Astrocyte of the cerebellum (primary cell): ENCODE measurements at places on chromosomes 4 and X.
A peak's percentile ranks its signal among the peaks of the same experiment; 100 is the strongest.

DNA sequence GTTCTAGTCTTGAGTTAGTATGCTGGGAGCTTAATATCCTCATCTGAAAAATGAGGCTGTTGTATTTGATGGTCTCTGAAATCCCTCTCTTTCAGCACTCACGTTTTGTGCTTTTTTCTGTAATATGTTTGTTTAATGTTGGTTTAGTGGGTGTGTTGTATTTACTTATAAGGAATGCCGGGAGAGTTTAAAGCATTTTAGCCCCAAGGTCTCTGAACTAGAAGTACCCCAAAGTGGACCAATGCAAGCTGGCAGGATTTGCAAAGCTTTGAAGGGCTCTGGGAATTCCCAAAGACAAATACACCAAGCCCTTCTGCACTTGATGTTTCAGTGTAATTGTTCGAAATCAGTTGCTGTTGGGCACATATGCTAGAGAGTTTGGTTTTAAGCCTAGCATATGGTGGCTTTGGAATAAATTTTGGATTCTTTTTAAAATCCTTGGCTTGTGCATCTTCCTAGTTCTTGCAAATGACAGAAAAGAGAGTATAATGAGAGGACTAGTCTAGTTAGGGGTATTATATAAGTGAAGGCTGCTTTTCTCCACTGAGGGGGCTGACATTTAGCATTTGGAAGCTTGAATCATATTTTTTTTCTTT lies 371.4 kb upstream of the BOD1L1 start:
- DNase-seq = no peak

GRCh38 chr4:163473576-163473975 lies at the start of gene TKTL2:
TSS of gene TKTL2 (minus strand) at chr4:163473754. CDS start at chr4:163473734, 20 bp downstream.
- DNase-seq = no peak

- no peak for DNase-seq
Measured at GRCh38 chr4:108527723-108528122, 92.7 kb upstream of the RPL34 start.

DNA sequence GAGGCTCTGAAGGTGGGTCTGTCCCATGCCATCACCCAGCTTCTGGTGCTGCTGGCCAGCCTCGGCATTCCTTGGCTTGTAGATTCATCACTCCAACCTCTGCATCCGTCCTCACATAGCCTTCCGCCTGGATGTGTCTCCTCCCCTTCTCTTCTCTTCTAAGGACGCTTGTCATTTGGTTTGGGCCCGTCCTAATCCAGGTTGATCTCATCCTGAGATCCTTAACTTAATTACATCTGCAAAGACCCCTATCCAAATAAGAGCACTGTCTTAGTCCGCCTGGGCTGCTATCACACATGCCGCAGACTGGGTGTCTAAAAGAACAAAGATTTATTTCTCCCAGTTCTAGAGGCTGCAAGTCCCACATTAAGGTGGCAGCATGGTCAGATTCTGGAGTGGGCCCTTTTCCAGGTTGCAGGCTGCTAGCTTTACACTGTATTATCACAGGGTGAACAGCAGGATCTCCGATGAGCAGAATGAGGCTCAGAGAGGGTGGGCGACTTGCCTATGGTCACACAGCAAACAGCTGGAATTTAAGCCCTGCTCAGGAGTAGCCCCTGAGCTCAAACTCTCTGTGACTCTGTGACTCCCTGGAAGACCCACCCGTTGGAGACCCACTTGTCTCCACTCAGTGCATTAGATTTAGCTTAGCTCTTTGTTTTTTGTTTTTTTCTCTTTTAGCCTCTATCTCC lies 113.1 kb downstream of the STK32B start:
- DNase-seq = no peak

DNA sequence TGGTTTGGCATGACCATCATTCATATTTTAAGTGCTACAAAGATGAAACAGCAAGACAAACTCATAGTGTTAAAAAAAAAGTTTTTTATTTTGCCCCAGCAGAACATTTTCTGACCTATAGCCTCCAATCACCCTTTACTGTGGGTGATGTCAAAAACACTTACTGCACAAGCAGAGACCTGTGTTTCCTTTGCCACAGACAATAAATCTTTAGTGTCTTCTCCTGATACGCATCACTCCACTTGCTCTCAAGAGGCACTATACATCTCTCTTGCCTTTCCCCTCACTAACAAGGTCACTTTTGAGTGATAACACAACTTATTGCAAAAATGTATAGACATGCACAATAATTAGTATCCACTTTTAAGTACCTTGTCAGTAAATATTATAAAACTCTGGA lies 125.6 kb downstream of the ANTXR2 start:
- no peak for DNase-seq

- DNase-seq = peak; percentile 39
Measured at GRCh38 chr4:37389967-37390580, 145.5 kb downstream of the NWD2 start.

DNA sequence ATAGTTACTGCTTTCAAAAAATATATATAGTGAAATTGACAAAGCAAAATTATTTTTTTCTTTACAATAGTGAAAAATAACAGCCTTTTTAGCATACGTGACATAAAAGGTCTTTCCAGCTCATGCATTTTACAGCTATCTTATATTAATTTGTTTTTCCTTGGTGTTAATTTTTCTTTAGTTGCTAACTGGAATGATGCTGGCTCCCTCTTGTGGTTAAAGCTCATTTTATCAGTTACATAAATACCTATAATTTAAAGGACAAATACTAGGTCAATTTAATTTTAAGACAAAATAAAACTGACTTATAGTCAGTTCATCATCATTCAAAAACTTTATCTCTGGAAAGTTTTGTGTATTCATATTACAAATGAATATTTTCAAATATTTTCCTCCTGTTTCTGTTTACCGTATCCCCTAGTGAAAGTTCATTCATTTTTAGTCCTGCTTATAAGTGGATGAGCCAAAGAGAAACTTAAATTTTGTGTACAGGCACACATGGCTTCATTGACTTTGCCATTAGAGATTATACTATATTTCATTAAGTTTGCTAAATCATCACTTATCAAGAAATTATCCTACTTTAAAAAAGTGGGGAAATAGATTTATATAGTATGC lies 9.9 kb upstream of the ANAPC4 start:
- DNase-seq = peak; percentile 35

GRCh38 chr4:72128741-72129140 lies 96.9 kb downstream of the NPFFR2 start:
- DNase-seq = no peak

DNA sequence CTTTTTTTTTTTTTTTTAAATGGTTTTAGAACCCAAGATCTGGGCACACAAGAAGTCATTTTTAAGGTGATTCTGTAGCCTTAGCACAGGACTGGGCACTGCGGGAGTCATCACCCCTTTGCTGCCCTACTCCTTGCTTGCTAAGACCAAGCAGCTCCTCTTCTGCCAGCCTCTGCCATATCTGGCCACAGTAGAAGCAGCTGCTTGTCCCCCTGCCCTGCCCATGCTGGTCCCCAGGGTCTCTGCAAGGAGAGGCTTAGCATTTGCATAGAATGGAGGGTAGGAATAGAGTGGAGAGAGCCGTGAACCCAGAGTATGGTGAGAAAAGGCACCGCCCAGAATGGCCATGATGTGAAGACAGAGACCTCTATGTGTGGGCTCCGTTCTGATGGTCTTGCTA lies 109.3 kb downstream of the ADRA2C start:
- no peak for DNase-seq

GRCh38 chr4:623914-624566 lies 1.3 kb upstream of the PDE6B start:
- no peak for DNase-seq

GRCh38 chr4:112284662-112285411 lies 867 bp downstream of the TIFA start:
- no peak for DNase-seq

DNA sequence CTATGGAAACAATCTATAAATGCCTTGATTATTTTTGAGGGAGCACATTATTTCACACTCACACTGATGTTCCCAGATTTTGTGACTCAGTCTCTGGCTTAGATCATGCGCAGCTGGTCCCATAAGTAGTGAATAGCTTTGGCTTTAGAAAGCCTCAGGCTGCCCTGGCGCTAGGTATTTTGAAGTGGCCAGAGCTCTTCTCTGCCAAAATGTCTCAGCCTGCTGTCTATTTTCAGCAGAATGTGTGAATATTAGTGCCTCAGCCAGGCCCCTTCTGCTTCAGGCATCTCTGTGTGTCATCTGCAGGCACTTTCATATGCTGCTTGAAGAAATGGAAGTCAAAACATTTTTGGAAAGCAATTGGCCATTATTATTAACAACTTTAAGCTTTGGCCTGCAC lies 931.0 kb upstream of the INTU start:
- peak; percentile 36 for DNase-seq

DNA sequence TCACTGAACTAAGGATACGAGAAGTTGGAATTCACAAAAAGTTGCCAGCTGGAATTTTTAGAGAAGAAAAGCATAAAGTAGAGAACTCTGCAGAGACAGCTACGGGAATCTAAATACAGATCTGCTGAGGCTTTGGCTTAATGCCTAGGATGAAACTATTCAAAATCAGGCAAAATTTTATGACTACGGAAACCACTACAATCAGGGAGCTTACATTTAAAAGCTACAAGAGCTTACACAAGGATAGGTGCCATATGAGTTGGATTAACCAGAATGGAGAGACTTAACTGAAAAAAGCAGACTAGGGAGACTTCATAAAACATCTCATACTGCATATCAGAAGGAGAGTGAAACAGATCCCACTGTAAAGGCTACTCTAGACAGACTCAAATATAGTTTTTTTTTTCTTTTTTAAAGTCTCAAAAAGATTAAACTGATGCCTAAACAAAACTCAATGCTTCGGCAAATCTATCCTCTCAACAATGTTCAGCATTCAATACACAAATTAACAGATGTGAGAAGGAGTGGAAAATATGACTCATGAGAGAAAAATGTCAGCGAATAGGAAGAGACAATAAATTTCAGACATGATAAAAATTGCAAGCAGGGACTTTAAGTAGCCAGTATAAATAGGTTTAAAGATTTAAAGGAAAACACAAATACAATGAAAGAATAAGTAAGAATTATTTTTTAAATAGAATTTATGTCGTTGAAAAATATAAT lies 586.1 kb downstream of the FSTL5 start:
- peak; percentile 53 for DNase-seq

GRCh38 chr4:67581208-67581857 lies 22.8 kb downstream of the STAP1 start:
- DNase-seq = no peak

- DNase-seq = no peak
Measured at GRCh38 chr4:23911675-23912455, 22.0 kb upstream of the PPARGC1A start.

DNA sequence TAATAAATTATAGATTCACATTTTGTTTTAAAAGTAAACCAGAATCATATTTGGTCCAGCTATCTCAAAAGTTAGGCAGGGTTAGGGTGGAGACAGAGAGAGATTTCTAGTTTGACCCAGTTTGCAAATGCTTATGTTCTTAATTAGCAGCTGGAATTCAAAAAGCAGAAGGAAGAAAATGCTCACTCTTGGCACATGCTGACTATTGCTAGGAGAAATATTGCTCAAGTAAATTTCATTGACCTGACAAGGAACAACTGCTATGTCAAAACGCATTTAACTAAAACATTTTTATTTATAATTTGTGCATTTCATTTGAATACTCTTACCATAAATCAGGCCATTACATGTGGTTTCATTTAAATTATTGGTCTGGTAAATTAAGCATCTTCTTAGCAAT lies 131.8 kb downstream of the GLRA3 start:
- DNase-seq = no peak

- DNase-seq = no peak
Measured at GRCh38 chr4:177546745-177547144, 104.5 kb upstream of the AGA start.

DNA sequence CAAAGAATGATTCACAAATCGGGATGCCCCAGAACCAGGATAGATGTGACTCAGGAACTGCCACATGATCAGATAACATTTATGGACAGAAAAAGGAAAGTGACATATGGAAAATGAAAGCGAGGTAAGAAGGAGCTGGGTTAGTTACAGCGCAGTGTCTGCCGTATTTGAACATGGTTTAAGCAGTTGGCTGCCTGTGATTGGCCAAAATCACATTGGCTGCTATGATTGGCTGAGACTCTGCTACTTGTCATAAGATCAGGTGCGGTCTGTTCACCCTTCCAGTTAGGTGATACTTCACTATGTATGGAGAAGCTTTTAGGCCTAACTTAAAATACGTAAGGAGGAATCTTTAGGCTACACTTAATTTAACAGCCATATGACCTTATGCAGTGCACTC lies 322.7 kb upstream of the HAND2 start:
- DNase-seq = no peak

DNA sequence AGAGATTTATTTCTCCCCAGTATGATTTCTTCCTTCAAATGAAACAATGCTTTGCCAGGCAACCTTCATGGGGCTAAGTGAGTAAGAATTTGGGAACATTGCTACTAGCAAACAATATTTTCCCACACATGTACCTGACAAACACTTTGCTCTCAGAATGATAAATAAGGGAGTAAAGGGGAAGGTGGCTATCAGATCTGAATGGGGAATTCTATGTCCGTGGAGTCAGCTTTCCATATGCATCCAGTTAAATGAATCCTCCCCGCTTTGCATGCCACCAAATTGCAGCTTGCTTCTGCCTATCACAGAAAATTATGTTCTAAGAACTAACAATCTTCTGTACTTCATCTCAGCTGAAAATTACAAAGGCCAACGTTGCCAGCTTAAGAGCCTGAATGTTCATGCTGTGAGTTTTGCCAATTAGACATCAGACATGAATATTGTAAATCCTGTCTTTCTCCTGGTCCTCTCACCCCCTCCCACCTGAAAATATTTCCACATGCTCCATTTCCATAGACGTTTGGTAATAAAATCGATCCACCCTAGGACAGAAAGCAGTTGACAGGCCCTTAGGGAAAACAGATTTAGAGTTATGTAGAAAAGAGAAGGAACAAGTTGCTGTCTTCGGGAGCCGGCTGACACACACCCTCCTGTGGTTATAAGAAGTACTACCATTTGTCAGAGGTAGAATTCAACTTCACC lies 6.3 kb downstream of the MEPE start:
- DNase-seq = peak; percentile 12

DNA sequence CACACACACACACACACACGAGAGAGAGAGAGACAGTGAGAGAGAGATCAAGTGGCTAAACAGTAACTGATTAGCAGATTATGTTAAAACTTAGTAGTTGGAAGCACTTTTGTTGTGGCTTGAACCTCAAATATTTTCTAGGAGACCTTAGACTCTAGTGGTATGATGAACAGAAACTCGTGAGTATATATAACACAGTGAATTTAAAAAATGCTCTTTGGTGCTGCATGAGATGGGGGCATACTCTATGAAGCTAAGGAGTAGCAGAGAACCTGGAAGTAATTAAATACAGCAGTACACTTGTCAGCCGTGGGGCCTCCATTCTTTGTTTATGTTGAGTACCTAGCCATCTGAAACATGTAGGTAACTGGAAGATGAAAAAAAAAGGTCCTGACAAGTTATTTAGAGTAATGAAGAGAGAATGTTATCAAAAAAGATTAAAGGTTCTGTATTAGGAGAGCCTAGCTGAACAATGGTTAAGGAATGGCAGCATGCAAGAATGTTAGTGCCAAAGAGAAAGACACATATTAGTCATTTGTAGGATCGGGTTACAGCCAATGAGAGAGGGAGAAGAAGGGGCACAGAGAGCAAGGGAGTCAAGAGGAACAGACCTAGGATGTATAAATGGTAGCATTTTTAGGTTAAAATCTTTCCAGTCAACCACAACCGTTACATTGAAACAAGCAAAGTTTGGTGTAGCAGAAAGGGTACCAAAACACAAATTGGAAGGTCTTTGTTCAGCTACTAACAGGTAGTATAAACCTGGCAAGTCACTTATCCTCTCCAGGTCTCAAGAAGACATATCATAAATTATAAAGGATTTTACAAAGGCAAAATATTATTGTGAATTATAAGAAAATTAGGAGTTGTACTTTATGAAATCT lies 316.7 kb upstream of the DIPK2B start:
- no peak for DNase-seq

- DNase-seq = peak; percentile 28
Measured at GRCh38 chr4:108651014-108651791, 804 bp downstream of the OSTC start.
